ENCODE measurements at places on chromosomes 6 and 20. TPM values are rescaled to one million over a fixed set of nuclear protein-coding genes. Genes with fewer than 3 reads are reported as not detected.

Gene SNAP25
- total RNA-seq, result 1.6 TPM

Gene SIRPD
- total RNA-seq, result 0.19 TPM

Gene PBOV1
- not detected for total RNA-seq

Gene CFB
- not detected for total RNA-seq

Gene KCNQ5
- 7.2 TPM for total RNA-seq

Gene PHACTR1
- total RNA-seq, result 2.2 TPM

Gene DEFB124
- not detected for total RNA-seq

Gene LIN28B
- total RNA-seq, result not detected

Gene LGSN
- total RNA-seq, result 0.18 TPM

Gene OTOR
- total RNA-seq, result not detected

Gene SGK2
- 0.26 TPM for total RNA-seq

Gene KCNQ2
- 0.05 TPM for total RNA-seq

Gene TCFL5
- total RNA-seq, result 6.6 TPM

Gene ADGRF5
- not detected for total RNA-seq

Gene CNR1
- not detected for total RNA-seq

Gene FAM50B
- 8.8 TPM for total RNA-seq

Gene HAO1
- not detected for total RNA-seq

Gene RWDD2A
- 1.3 TPM for total RNA-seq

Gene AHCY
- 74.3 TPM for total RNA-seq

Gene NKAPL
- not detected for total RNA-seq

Gene WFDC5
- total RNA-seq, result not detected

Gene POU5F1
- not detected for total RNA-seq

Gene OR2H1
- not detected for total RNA-seq

Gene KHDC1
- 9.2 TPM for total RNA-seq

Gene PTK7
- total RNA-seq, result 0.33 TPM

Gene CEP162
- total RNA-seq, result 7.2 TPM

Gene ARHGAP40
- total RNA-seq, result not detected

Gene JAG1
- 0.54 TPM for total RNA-seq

Gene CDSN
- not detected for total RNA-seq

Measured in activated CD8-positive, alpha-beta memory T cell treated with anti-CD3 and anti-CD28 coated beads, Interleukin-2, amount 10 ng/mL, durations not matched to agents 7 days and 5 days (primary cell).